GF-D8 (cell line): ENCODE measurements at places on chromosomes 4 and X.

- no peak for DNase-seq
Observed at GRCh38 chr4:148330724-148331123, 111.5 kb downstream of the NR3C2 start.

DNA sequence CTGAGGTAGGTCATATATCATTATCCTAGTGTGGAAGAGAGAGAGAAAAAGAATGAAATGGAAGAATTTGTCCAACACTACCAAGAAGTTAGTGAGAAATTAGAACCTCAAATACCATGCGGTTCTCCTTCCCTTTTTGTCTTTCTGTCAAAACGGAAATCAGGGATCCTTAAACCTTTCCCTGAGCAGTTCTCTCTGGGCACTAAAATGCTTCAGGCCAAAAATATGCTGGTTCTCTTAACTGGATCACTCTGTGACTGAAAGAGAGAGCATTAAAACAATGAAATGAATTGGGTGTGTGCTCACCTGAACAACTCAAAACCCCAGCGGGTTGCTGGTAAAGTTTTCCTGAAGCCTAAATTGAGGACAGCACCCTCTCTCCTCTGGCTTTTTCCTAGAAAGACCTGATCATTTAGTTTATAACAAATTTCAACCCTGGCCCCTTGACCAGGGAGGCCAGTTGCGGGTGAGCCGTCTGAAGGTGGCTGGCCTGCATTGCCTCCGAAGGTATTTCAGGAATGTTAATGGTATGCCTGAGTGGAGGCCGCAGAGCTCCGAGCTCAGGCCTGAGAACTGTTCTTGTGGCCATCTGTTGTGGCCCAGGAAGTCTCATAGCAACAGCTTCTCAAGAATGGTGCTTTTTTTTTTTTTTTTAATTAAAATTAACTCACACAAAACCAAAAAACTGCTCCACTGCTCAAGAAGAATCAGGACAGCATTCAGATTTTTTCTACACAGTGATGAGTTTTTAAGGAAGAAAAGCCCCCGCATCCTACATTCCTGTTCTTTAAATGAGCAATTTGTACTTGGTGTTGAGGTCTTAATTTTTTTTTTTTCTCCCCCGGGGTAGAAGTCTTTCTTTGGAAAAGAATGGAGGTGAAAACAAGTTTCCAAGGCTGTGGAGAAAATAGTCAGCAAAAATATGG, 155.1 kb downstream of the SHROOM3 start:
- no peak for DNase-seq

DNA sequence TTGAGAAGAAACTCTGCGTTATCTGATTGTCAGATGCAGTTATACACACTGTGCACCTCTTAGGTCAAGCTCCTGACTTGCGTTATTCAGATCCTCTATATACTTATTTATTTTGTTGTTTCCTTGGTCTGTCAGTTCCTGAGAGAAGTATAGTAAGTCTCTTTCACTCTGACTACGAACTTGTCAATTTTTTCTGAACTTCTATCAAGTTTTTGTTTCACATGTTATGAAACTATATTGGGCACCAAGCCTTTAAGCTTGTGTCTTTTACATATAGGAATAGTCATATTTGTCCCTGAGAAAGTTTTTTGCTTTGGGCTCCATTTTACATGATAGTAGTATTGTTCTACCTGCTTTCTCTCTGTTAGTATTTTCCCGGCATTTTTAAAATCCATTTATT, 31.7 kb downstream of the ZNF275 start:
- DNase-seq = no peak

DNA sequence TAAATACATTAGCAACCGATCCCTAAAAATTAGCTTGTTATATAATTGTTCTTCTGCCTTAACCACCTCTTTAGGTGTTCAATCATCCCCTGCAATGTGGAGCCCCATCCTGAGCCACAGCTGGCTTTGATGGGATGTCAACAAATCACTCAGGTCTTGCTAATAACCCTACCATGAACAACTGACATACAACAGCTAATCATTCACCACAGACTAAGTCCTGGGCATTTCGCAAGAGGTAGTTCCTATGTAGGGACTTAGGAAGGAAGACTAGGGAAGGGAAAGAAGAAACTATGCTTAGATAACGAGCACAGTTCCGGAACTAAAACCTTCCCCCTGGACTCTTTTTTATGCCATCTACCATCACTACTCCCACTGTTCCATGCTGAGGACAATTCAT, 63.6 kb upstream of the PTCHD1 start:
- no peak for DNase-seq

DNA sequence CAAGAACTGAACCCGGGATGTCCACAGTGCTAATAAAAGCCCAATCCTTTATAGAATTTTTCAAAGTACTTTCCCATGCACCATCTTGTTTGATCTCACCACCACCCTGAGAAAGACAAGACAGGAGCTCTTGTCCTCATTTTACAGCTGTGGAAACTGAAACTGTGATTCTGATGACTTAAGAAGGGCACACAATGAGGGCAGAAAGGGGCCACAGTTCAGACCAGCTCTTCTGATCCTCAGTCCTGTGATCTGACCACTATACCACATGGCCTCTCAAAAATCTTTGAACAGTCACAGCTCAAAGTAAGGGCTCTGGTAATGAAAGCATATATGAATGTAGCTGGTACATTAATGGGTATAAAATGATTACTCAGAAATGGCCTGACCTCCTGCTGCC, 127.3 kb upstream of the CPEB2 start:
- DNase-seq = no peak

- DNase-seq = no peak
Observed at GRCh38 chrX:140022482-140022881, 57.2 kb upstream of the CXorf66 start.

DNA sequence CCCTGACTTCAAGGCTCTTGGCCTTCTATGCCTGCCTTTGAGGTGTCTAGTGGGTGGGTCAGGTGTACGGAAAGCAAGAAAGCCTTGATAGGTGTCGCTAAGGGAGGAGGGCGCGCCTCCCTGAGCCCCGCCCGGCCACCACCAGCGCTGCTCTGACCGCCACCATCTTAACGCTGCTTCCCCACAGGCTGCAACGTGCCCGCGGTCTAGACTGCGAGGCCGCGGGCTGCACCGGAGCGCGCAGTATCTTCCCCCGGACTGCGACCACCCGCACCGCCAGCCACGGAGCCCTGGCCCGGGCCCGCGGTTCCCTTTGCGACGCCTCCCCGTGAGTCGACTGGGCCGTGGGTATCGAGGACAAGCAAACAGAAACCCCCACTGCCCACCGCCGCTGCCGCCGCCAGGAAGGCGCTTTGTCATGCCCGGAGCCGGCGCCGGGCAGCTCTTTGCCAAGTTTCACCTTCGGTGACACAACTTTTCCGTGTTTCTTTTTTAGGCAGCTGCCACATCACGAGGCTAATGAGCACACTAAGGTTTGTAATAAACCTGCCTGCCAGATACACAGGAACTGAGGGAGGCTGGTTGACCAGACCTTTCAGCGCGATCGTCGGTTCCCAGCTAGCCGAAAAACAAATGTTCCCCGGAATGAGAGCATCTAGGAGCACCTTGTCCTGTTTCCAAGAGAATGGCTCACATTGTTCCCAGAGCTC, 335.8 kb upstream of the F9 start:
- peak; percentile 8 for DNase-seq

DNA sequence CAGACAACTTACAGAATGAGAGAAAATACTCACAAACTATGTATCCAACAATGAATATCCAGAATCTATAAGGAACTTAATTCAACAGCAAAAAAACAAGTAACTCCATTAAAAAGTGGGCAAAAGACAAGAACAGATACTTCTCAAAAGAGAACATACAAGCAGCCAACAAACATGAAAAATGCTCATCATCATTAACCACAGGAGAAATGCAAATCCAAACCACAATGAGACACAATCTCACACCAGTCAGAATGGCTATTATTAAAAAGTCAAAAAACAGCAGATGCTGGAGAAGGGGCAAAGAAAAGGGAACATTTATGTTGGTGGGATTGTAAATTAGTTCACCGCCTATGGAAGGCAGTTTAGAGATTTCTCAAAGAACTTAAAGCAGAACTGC, 150.3 kb downstream of the FGF16 start:
- DNase-seq = no peak

DNA sequence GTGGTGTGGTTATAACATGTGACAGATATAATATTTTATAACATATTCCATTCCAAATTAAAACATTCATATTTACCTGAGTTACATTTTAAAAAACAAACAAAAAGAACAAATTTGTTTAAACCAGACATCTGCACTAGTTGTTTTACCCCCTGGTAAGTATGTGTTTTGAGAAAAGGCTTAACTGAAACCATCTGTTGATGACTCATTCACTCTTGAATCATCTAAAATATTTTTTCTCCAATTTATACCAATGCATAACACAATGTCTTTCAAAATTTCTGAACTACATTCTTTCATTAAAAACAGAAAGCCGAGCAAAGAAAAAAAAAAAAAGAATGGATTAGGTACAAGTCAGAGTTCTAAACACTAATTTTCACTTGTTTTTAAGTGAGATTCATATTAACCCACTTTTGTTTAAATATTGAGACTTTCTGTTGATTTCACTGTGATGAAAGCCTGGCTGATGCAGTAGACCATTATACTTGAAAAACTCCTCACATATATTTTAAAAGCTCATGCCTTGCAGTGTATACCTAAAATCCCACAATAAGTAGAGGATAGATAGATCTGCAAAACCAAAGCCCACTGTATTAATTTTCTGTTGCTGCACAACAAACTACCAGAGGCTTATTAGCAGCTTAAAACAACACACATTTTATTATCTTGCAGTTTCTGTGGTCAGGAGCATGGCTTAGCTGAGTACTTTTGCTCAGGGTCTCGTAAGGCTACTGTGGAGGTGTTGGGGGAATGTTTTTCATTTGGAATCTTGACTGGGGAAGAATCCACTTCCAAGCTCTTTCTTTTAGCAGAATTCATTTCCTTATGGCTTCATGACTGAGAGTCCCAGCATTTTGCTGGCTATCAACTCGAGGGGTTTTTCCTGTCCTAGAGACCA, 221.5 kb downstream of the PCDH18 start:
- no peak for DNase-seq

DNA sequence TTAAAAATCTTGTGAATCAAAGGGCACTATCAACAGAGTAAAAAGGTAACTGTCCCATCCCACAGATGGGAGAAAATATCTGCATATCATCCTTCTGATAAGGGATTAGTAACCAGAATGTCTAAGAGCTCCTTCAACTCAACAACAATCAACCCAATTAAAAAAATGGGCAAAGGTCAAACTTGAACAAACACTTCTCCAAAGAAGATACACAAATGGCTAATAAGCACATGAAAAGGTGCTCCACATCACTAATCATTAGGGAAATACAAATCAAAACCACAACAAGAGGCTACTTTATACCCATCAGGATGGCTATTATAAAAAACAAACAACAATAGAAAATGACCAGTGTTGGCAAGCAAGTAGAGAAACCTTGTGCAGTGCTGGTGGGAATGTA, 43.3 kb downstream of the TMEM165 start:
- no peak for DNase-seq

- DNase-seq = no peak
Observed at GRCh38 chr4:151901631-151902030, 140.8 kb upstream of the GATB start.

DNA sequence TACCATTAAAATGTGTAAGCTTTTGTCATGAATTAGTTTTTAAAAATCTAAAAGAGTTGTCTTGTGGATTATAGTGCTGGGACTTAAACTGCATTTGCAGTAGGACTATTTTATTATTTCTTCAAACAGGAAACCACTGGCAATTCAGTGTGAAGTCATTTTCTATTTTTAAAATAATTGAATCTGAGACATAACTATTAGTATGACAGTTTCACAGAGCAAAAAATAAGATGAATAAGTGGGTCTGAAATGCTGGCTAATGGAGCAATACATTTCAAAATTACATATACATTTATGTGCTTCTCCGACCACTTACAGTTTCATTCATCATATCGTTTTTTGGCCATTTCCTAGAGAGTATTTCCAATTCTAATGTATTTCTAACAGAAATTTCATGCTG, 75.3 kb upstream of the RAPGEF2 start:
- DNase-seq = no peak

GRCh38 chr4:140163029-140163810, 9.2 kb upstream of the MAML3 start:
- no peak for DNase-seq

DNA sequence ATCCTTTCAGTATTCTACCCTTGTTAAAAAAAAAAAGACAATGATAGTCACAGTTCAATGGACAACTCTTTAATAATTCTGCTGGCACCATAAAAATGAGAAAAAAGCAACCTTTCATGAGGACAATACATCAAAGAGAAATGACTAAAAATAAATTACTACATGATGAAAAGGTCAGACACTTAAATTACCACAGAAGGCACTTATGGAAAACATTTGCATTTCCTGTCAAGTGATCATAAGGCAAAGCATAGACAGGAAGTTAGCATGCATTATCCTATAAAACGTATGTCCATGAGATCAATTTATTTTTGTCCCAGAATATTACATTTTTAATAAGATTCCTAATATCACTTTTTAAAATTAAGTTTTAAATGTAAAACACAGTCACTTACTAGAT, 303.8 kb downstream of the SPOCK3 start:
- DNase-seq = no peak

GRCh38 chr4:8778291-8778690, 93.3 kb downstream of the HMX1 start:
- no peak for DNase-seq

DNA sequence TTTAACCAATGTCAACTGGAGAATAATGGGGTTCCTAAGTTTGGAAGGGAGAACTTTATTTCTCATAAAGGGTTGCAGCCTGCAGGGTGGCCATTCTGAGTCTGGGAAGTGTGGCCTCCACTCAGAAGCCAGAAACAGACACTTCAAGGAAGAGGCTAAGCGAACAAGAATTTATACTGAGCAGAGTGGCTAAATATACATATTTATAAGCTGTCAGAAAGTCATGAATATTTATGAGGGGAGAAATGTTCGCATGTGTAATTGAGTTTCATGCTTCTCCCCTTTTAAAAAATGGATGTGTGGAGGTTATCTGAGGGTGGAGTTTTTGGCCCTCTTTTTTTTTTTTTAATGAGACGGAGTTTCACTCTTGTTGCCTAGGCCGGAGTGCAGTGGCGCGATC, 78.1 kb upstream of the PLAC8 start:
- DNase-seq = no peak

DNA sequence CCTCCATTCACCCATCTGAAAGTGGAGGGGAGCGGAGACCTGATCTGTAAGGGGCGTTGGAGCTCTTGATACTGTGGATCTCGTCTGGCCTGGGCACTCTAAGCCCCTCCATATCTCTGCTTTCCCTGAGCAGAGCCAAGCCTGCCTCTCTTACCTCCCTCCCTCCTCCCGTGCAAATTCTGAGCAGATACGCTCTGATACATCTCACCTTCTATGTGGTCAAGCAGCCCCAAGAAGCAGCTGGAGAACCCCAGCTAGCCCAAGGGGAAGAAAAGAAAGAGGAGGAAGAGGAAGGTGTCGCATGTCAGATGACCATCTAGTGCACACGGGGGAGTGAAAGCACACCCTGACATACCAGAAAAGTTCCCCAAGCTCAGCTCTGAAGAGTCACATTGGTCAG, 1.9 kb upstream of the DGAT2L6 start:
- DNase-seq = no peak

DNA sequence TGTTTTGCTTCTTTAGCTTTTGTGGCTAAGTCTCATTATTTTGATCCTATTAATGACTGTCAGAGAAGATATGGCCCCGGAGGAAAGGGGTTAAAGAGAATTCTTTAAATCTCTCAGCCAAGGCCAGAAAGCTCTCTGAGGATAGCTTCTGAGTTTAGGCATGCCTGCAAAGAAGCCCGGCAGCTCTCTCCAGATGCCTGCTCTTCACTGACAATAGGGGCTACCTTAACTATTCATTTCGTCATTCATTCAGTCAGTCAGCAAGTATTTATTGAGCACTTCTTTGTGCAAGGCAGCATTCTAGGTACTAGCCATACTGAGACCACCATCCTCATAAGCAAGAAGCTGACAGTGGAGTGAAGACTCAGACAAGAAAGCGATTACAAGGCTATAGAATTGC, 34.0 kb upstream of the BMP15 start:
- DNase-seq = no peak
